ENCODE measurements at places on chromosomes 7 and 10. TPM values are rescaled to one million over a fixed set of nuclear protein-coding genes. Genes with fewer than 3 reads are reported as not detected.
A peak's percentile ranks its signal among the peaks of the same experiment; 100 is the strongest.

The TLL2 gene
- total RNA-seq: 0.17 TPM

The HOXA4 gene
- 20.7 TPM for total RNA-seq

The TFR2 gene
- total RNA-seq: not detected

The SERPINE1 gene
- total RNA-seq: 54.2 TPM

DNA sequence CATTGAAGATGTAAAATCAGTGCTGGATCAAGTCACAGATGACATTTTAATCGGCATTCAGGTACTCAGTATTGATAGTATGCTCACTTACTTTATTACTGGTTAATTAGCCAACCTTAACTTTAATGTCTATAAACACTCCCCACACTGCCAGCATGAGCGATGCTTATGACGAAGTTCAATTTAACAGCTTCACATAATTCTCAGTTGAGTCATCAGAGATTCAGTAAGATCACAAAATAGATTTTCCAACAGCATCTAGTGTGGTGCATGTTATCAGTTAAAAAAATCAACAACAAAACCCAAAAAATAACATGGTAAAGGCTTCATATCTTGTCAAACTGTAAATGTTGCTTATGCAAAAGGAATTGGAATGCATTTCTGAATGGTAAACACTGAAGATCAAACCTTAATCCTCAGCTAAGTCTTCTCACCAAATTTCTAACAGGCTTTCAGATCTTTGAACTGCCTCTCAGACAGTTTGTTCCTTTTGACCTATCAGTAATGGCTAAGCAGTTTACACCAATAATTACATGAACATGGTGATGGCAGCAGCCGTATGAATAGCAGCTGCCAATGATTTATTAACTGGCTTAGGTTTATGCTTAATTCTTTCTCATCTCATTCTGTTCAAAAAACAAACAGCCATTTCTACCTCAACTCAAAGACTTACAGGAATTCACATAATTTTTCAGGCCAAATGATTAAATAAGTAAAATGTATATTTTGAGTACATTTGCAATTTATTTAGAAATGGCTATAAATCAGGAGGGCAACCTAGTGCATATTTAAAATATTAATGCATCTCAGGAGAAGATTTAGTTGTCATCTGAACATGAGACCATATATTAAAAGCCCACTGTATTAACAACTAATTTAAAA lies 98.5 kb downstream of the CABCOCO1 start:
- H3K4me1 ChIP-seq: no peaks in the 10 kb centered on the region
- H3K27ac ChIP-seq: no peak overlapping the region
- H3K27me3 ChIP-seq: no peaks in the 10 kb centered on the region
- H3K36me3 ChIP-seq: no peaks in the 10 kb centered on the region

DNA sequence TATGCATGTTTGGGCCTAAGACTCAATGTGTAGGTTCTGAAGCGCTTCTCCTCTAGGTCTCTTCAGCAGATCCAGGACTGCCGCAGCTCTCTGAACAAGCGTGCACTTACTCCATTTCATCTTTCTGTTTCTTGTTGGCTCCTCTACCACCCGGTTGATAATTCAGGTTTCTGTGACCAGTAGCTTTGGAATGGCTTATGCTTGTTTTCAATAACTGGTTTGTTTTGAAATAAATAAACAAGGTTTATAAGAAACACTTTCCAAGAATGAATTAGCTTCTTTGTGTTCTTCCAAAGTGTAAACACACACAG lies 1.5 kb downstream of the MDFIC start:
- no peaks in the 10 kb centered on the region for H3K36me3 ChIP-seq
- H3K4me1 ChIP-seq: peaks cover 44% of the 10 kb centered on the region
- H3K4me3 ChIP-seq: peak overlapping the region; percentile 75
- DNase-seq: no peak
- H3K27me3 ChIP-seq: no peaks in the 10 kb centered on the region
- peak overlapping the region; percentile 96 for H3K27ac ChIP-seq

- no peak for DNase-seq
- H3K36me3 ChIP-seq: no peaks in the 10 kb centered on the region
- no peak overlapping the region for H3K4me3 ChIP-seq
- H3K4me1 ChIP-seq: no peaks in the 10 kb centered on the region
These were observed 80.9 kb upstream of the ZNF800 start for GRCh38 chr7:127473409-127473808.

DNA sequence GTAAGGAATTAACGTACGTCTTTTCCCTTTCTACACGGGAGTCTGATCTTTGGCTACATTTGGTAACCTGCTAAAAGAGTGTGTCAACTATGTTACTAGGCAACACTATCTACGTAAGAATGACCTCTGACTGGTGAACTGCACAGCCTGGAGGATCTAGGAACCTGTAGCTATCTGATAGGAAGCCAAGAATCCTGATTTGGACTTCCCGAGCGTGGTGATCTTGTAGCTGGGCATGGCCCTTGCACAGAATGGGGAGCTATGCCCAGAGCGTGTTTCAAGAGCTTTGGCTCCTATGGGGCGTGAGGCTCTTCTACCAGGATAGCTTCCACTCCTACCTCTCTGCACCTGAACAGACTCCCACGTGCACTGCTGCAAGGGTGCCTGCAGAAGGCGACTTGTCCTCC lies 157.5 kb downstream of the TAX1BP1 start:
- H3K4me3 ChIP-seq: no peak overlapping the region
- no peaks in the 10 kb centered on the region for H3K36me3 ChIP-seq
- H3K27me3 ChIP-seq: no peaks in the 10 kb centered on the region
- no peak for DNase-seq
- H3K27ac ChIP-seq: no peak overlapping the region

- no peak overlapping the region for H3K4me3 ChIP-seq
- DNase-seq: no peak
- H3K27me3 ChIP-seq: no peaks in the 10 kb centered on the region
- no peaks in the 10 kb centered on the region for H3K4me1 ChIP-seq
These were observed 3.6 kb downstream of the OR6V1 start for GRCh38 chr7:143055754-143056153.

DNA sequence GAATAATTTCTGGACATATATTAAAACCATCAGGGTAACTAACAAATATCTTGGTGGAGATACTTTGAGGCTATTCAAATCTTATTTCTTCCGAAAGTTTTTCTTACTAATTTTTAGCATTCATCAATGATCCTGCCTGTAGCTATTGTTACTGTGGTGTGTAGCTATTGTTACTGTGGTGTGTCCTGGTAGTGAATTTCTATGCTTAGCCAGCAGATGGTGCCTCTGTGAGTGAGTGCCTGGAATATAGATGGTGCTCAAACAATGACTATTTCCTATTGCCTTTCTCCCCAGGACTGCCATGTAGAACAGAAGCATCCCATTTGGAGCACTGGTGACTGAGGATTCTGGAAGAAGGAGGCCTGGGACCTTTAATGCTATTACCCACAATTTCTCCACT lies 245.7 kb downstream of the CCSER2 start:
- DNase-seq: no peak
- no peaks in the 10 kb centered on the region for H3K4me1 ChIP-seq
- no peak overlapping the region for H3K27ac ChIP-seq

- DNase-seq: peak; percentile 39
- H3K4me1 ChIP-seq: no peaks in the 10 kb centered on the region
- H3K27ac ChIP-seq: no peak overlapping the region
- H3K4me3 ChIP-seq: no peak overlapping the region
- H3K36me3 ChIP-seq: no peaks in the 10 kb centered on the region
These were observed 298.3 kb upstream of the FZD8 start for GRCh38 chr10:35940141-35941041.

DNA sequence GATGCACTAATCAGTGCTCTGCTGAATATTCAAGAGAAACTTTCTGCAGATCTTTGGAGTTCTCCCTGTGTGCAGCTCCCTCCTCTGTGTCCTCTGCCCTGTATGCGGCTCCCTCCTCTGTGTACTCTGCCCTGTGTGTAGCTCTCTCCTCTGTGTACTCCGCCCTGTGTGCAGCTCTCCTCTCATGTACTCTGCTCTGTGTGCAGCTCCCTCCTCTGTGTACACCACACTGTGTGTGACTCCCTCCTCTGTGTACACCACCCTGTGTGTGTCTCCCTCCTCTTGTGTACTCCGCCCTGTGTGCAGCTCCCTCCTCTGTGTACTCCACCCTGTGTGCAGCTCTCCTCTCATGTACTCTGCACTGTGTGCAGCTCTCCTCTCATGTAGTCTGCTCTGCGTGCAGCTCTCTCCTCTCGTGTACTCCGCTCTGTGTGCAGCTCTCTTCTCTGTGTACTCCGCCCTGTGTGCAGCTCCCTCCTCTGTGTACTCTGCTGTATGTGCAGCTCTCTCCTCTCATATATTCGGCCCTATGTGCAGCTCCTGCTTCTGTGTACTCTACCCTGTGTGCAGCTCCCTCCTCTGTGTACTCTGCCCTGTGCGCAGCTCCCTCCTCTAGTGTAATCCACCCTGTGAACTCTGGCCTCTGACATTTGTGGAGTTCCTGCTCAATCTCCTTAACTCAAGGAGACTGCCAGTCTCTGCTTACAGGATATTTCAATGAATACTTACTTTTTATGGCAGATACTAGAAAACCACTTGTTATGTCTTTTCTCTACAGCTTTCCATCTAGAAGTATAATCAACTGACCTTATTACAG lies 280.4 kb downstream of the GLRX3 start:
- no peak overlapping the region for H3K4me3 ChIP-seq
- no peaks in the 10 kb centered on the region for H3K36me3 ChIP-seq

DNA sequence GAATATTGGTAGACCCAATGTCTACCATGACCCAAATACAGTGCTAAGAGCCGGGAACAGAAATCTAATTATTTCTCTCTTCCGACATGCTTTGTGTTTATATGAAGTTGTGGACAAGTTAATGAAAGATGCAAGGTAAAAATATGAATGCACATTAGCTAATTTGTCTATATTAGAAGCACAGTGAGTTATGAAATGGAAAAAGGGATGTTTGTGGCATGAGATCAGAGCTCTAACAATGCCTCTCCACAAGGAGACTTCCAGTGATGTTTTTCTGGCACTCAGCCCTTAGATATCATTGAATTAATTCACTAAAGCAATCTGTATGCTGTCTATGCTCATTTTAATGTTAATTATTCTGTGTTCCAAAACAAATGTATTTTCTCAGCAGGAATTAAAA lies 897.2 kb downstream of the CNTNAP2 start:
- no peak overlapping the region for H3K27ac ChIP-seq
- no peak for DNase-seq
- no peaks in the 10 kb centered on the region for H3K4me1 ChIP-seq
- H3K36me3 ChIP-seq: no peaks in the 10 kb centered on the region
- H3K27me3 ChIP-seq: no peaks in the 10 kb centered on the region
- H3K4me3 ChIP-seq: no peak overlapping the region

DNA sequence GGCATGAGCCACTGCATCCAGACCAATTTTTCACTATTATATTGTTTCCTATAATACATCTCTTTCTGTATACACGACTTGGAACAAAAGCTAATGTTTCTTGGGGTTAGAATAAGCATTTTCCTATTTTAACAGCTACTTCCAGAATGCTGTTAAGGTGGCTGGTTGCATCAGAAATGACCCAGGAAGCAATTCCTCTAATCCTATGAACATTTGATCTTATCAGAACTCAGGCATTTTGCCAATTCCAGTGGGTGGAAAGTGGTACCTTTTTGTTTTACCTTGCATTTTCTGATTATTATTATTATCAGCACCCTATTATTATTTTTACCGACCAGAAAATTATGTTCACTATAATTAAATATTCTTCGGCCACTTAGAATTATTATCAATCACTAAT lies 73.3 kb downstream of the NDUFB2 start:
- H3K27me3 ChIP-seq: no peaks in the 10 kb centered on the region
- no peak overlapping the region for H3K4me3 ChIP-seq
- no peak for DNase-seq
- H3K36me3 ChIP-seq: peaks cover 39% of the 10 kb centered on the region
- H3K27ac ChIP-seq: no peak overlapping the region

GRCh38 chr7:130973637-130974036 lies 239.6 kb upstream of the KLF14 start:
- DNase-seq: no peak
- peaks cover 35% of the 10 kb centered on the region for H3K4me1 ChIP-seq
- peaks cover 12% of the 10 kb centered on the region for H3K36me3 ChIP-seq
- no peak overlapping the region for H3K27ac ChIP-seq
